ENCODE measurements at places on chromosomes 7 and 10. TPM values are rescaled to one million over a fixed set of nuclear protein-coding genes. Genes with fewer than 3 reads are reported as not detected.

Gene TMUB1
- 26.4 TPM for polyA plus RNA-seq

DNA sequence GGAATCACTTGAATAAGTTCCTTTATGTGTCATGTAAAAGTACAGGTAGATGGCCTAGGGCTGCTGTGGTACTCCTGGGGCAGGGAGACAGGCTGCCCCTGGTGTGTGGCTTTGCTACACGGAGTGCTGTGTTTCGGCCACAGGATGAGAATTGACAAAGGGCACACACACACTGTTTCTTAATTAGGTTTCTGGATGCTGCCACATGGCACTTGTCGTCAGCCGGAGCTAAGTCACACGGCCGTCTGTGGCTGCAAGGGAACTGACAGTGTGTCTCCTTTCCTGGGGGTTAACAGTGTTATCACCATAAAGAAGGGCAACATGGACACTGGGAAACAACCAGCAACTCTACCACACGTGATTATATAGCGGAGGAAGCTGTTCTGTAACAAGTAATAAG is 55.7 kb upstream of the CREB5 start:
- DNase-seq: no peak

DNA sequence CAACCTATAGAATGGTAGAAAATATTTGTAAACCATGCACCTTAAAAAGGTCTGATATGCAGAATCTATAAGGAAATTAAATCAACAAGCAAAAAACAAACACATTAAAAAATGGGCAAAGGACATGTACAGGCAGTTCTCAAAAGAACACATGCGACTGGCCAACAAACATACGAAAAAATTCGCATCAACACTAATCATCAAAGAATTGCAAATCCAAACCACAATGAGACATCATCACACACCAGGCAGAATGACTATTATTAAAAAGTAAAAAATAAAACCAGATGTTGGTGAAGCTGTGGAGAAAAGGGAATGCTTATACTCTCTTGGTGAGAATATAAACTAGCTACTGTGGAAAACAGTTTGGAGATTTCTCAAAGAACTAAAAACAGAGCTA is 33.2 kb downstream of the TMEM229A start:
- no peak for DNase-seq

DNA sequence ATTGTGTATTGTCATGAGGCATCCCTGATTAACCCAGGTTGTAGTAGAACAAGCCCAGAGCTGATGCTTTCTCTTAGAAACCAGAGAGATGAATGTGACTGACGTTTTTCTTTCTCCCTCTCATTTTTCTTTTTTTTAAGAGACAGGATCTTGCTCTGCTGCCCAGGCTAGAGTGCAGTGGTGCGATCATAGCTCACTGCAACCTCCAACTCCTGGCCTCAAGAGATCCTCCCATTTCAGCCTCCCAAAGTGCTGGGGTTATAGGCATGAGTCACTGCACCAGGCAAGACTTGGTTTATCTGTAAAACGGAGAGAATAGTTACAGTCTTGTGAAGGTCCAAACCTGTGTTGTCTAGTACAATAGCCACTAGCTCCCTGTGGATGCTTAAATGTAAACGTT is 5.4 kb downstream of the LMTK2 start:
- no peak for DNase-seq

Gene CDK14
- 36.2 TPM for polyA plus RNA-seq

- no peak for DNase-seq
Observed at GRCh38 chr7:299628-300027, 9.7 kb downstream of the FOXL3 start.

Gene C10orf105
- polyA plus RNA-seq: 0.04 TPM

Gene KAZALD1
- polyA plus RNA-seq: 9.5 TPM

Gene EPO
- polyA plus RNA-seq: 0.10 TPM

DNA sequence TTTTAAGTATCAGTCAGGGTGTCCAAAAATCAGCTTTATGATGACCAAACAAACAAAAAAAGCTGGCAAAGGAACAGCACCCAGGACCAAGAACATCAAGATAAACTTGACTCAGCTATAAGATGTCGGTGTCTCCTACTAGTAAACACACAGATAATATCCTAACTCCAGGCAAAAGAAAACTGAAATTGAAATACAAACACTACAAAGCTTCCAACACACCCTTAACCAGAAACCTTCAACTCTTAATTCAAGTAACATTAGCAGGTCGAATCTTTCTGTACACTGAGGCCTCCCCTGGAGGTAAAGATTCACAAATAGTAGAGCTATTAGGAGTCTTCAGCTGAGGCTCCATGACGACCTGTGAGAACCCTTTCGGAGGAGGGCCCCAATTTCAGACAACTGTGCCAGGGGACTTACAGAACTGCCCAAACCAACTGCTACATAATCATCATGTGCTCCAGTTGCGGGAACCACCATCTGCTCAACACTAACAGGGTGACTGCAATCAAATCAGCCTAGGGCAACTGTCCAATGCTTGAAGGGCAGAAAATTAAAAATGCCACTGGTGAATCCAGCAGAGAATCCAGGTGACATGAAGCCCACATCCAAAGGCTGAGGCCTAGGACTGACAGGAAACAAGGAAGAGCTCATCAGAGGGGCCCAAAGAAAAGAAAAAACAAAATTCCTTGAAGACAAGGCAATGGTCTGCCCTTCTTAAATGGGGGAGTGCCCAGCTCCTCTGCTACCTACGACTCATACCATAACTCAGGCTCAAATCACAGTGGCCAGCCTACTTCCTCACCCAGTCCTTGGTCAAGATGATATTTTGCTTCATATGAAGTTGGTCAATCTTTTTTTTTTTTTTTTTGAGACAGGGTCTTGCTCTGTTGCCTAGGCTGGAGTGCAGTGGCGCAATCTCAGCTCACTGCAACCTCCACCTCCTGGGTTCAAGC is 20.0 kb downstream of the XPNPEP1 start:
- DNase-seq: no peak

DNA sequence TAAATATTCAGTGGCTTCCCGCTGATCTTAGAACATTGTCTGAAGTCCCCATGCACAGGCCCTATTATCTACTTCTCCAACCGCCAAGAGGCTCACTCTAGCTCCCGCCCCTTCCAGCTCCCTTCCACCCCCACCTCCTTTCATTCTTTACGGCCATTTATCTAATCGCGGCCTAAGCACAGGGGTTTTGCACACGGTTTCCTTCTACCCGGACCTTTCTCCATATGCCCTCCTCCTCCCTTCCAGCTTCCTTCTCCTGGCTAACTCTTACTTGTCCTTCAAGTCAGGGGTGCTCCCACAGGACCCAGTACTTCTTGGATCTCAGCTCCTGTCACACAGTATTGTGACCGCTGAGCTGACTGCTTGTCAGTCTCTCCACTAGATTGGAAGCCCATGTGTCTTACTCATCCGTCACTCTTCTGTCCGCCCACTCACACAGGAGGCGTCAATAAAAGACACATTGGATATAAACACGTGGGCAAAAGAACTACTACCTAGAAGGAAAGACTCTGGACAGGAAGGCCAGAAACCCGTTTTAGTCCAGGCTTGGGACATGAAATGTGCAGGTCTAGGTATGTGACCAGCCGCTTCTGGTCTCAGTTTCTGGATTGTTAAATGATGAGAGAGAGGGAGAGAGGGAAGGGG is 20.2 kb upstream of the HPS1 start:
- DNase-seq: no peak

DNA sequence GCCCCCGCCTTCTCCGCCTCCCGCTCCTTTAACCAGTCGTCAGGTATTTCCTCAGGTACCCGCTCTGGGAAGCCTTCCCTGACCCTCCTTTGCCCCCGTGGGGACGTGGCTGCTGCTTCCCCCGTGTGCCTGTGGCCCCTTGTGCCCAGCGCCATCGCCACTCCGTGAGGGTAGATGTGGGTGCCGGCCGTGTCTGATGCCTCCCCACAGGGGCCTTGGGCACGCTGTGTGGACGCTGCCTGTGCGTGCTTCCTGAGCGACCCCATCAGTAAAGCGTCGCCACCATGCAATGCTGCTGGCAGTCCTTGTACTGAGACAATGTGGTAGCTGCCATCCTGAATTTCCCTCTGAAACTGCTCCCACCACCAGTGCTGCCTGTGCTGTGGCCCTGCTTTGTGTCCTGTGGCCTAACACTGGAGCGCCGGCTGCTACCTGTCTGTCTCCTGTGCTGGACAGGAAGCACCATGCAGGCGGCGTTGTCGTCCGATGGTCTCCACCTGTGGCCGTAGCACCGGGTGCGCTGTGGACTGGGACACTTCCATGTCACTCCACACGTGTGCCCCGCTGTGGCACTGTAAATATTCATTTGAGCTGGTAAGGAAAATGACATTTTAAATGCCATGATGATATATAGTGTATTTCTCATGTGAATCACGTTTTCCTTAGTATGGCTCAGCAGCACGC is 213.8 kb downstream of the MGMT start:
- DNase-seq: no peak

Gene BICC1
- 83.0 TPM for polyA plus RNA-seq

- no peak for DNase-seq
Observed at GRCh38 chr10:107425931-107426553, 261.5 kb upstream of the SORCS1 start.
